T-helper 17 cell (primary cell): ENCODE measurements at places on chromosomes 1 and 21. TPM values are rescaled to one million over a fixed set of nuclear protein-coding genes. Genes with fewer than 3 reads are reported as not detected.

Gene TBX15
- not detected for total RNA-seq

DNA sequence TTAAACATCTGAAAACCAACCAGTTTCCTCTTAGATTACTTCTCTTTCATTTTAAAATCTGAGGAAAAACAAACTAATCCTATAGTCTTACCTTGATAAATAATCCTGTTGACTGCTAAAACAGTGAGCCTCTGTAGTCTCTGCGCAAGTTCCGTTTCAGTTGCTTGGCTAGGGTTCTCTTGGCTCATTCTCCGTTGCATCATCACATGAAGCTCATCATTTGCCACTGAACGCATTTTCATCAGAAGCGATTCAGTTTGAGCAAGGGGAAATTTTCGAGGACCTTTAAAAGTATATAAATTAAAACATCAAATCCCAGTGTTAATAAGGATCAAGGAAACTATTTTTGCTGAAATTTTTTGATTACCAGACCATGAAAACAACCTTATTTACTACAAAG is 96.7 kb upstream of the GNG4 start:
- no peak for DNase-seq

- no peak for DNase-seq
These were observed 14.4 kb downstream of the PRCC start for GRCh38 chr1:156781585-156782186.

- DNase-seq: no peak
These were observed 166.1 kb downstream of the HIVEP3 start for GRCh38 chr1:41752514-41753170.
